ENCODE measurements at places on chromosomes 2 and 18.
A peak's percentile ranks its signal among the peaks of the same experiment; 100 is the strongest.

DNA sequence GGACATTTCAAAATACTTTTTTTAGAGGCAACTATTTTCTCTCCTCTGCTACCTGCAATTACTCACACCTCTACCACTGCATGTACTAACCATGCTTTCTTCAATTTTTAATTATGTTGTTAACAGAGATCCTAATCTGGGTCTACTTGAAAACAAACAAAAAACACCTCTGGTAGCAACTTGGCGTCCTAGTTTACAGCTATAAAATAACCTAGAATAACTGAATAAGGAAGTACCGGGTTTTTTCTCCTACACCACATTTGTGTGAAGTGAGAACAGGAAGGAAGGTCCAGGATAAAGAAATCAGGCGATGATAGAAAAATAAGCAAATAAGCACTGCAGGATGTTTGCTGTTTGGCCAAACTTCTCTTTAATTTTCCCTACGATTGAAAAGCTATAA, 633.5 kb downstream of the LRP1B start:
- DNase-seq: no peak

DNA sequence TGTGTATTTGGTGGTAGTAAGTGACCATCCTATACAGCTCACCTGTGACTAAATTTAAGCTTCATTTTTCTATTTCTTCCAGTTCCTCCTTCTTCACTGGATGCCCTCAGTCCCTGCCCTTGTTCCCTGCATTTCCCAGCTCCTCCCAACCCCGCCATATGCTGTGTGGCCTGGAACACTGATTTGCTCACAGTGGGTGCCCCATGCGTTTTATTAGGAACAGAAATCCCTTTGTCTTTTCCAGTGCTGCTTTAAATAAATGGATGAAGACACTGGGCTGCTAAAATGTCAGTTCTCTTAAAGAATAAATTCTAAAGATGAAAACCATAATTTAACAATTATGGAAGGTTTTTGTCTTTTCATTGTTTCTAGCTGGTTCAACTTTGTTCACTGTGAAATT, 477.3 kb downstream of the DCDC2C start:
- no peak for DNase-seq

DNA sequence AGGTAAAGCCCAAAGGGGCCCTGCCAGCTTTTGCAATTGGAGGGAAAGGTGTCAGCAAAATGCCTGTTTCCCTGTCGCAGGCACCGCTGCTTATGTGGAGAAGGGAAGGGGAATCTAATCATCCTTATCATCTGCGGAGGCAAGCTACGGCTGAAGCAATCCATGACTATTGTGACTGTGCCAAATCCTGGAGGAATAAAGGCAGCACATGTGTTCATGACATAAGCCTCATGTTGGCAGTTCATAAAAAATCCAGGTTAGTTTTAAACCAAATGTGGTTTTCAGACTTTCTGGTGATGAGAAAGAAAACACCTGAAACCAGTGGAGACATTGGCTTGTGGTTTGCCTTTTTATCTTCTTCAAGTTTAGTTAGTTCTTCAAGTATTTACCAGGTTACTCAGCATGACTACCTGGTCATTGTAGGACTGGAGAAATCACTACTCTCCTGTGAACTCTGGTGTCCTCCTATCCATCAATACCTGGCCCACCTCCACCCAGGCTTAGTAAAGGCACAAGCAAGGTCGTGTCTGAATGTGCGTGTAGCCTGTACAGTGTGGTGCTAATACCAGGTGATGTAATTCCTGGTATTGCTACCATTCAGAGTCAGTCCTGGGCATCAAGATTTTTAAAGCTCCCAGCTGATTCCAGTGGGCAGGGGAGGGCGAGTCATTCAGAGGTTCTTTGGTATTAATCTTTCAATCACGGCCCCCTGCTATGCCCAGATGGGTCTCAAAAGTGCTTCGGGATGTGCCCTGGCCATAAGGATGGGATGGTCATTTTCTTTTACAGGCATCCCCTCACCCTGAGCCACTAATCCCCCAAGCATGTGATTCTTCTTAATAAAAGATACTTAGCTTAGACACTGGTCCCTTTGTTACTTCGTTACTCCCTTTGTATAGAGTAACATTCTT, 96.8 kb downstream of the TGFA start:
- no peak for DNase-seq

- DNase-seq: peak; percentile 85
These were observed 129.6 kb downstream of the GALNT14 start for GRCh38 chr2:31008561-31009114.

- DNase-seq: no peak
These were observed 301.7 kb downstream of the PAX3 start for GRCh38 chr2:221997100-221997499.

- no peak for DNase-seq
These were observed 125.6 kb downstream of the PLB1 start for GRCh38 chr2:28621172-28622100.

GRCh38 chr18:2908166-2908945, 61.5 kb downstream of the EMILIN2 start:
- DNase-seq: no peak

- no peak for DNase-seq
These were observed 30.6 kb downstream of the ITSN2 start for GRCh38 chr2:24329700-24330099.

GRCh38 chr2:126776255-126776654, 120.3 kb downstream of the GYPC start:
- DNase-seq: no peak

DNA sequence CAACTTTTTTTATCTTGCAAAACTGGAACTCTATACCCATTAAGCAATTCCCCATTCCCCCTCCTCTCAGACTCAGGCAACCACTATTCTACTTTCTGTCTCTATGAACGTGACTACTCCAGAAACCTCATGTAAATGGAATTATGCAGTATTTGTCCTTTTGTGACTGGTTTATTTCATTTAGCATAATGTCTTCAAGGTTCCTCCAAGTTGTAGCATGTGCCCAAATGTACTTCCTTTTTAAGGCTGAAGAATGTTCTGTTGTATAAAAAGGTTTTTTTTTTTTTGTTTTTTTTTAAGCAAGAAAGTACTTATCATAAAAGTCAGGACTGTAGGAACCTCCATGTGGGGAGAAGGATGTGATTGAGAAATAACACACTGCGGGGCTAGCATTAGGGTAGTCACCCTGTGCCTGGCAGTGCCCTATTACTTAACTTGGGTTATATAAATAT, 262.9 kb upstream of the FBXO11 start:
- no peak for DNase-seq

- DNase-seq: no peak
These were observed 18.7 kb downstream of the IL36B start for GRCh38 chr2:113034016-113034415.

DNA sequence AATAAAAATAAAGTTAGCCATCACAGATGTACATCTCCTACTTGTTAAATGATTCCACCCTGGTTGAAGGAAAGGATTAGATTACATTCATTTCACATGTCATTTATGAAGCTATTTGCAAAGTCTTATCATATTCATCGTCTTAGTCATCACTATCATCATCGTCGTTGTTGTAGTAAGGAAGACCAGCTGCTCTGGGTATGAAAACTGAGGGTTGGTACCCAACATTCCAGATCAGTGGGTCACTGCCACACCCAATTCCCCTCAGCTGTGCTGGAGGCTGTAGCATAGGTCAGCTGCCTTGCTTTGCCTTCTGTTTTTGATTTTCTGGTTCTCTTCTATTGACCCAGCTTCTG, 20.9 kb upstream of the CCBE1 start:
- no peak for DNase-seq

GRCh38 chr2:34050413-34050812, 451.3 kb upstream of the FAM98A start:
- no peak for DNase-seq

- DNase-seq: no peak
These were observed 603.5 kb downstream of the XIRP2 start for GRCh38 chr2:167491788-167492187.

DNA sequence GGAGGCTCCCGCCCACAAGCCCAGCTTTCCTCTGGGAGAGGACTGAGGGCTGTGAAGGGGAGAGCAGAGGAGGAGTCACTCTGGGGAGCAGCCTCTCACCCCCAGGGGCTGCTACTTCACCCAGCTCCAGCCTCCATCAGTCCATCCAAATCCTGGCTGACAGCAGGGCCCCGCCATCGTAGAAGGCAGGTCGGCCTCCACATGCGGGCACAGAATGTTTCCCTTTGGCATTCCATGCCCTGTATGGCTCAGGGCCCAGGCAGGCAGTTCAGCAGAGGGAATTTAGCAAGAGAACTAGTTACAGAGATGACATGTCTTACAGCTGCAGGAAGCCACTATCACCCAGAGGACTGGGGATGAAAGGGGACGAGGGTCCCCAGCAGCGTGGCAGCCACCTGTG, 6.4 kb upstream of the ODC1 start:
- DNase-seq: no peak

GRCh38 chr2:37857575-37858399, 67.3 kb upstream of the RMDN2 start:
- DNase-seq: no peak

DNA sequence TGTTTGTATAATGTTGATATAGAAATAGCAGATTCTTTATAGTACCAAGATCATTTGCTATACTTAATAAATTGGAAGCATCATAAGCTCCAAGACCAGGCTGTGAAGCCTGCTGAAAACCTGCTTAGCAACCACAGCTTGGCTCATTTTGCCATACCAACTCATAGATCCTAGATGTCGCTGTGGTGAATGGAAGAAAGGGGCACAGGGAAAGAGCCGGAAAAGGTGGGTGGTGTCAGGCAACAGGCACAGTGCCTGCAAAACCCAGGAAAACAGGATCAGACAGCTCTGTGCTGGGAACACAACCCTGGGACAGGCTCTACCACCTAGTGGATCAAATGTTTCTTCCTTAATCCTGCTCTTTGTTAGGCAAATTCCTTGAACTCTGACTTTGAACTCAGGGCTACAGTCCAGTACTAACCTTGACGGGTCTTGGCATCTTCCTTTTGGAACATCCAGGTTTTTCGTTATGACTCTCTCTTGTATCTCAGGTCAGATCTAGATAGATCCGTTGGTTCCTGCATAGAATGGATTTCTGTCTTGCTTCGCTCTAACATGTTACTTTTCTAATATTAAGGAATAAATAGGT, 31.6 kb downstream of the TWSG1 start:
- DNase-seq: no peak

GRCh38 chr2:43944915-43945314, 50.9 kb downstream of the LRPPRC start:
- DNase-seq: no peak

DNA sequence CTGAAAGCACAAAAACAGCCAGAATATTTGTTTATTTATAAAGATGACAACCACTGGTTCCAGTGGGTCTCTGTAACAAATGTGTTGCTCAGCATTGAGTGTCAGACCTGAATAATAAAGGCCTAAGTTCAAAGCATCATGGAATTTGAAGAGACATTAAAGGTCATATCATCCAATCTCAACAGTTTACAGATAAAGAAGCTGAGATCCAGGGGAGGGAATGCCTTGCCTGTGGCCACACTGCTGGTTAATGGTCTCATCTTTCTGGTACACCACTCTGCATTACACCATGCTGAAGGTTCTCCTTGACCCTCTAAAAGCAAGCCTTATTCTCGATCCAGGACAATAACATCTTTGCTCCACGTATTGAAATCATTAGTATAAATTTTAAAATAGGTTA, 446.5 kb upstream of the ACVR2A start:
- DNase-seq: no peak

GRCh38 chr2:24919506-24920097, 435 bp downstream of the ADCY3 start:
- DNase-seq: no peak

GRCh38 chr2:52383541-52383940, 1351.6 kb upstream of the NRXN1 start:
- no peak for DNase-seq

DNA sequence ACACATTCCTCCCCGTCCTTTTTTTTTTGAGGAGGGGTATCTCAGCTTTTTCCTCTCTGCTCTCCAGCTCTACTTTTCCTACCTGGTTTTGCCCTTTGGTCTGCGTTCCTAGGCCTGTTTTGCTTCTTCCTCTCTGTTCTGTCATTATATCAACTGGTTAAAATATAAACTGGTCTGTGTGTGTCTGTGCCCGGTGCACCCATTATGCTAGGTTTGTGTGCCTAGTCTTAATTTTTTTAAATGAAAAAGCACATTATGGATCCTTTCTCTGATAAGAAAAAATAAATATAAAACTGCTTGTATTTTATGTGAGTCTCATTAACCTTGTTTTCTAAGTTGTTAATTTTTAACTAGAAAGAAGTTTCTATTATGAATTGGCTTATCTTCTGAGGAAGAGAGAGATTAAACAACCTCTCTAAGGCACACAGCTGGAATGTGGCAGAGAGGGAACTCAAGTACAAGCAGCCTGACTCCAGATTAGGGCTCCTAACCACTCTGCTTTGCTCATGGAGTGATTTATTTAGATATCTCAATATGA, 17.4 kb downstream of the SLC38A11 start:
- no peak for DNase-seq

- no peak for DNase-seq
These were observed 152.6 kb upstream of the FSHR start for GRCh38 chr2:49306925-49307324.

- DNase-seq: no peak
These were observed 84.7 kb downstream of the BCL2 start for GRCh38 chr18:63234841-63235240.

- DNase-seq: no peak
These were observed 167.1 kb upstream of the FOSL2 start for GRCh38 chr2:28225473-28226080.

DNA sequence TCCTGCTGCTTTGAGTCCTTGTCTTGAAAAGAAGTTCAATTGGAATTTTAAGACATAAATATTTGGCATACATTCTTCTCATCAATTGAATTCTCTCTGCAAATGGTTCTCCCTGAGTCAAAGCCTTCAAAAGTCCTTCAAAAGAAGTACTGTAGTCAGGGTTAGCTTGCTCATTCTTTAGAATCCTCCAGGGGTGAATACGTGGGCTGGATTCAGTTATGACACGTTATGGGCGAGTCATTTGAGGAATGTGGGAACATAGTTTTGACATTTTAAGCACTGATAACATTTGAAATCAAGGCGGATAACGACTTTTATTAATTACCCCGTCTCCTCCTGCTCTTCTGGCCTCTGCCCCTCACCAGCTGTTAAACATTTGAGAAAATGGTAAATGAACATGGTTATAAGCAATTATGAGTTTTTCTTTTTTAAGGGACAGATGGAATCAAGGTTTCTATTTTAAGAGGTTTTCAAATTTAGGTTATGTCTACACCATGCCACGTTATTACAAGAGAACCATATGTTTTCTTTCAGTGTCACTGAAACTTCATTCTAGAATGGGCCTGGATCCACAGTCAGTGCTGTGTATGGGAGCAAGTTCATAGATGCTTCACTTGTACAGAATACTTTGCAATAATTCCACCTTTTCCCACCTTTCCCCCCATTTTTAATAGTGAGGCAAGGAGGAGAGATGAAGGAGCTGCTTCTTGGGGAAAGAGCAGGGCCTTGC, 273.1 kb downstream of the TSN start:
- no peak for DNase-seq

DNA sequence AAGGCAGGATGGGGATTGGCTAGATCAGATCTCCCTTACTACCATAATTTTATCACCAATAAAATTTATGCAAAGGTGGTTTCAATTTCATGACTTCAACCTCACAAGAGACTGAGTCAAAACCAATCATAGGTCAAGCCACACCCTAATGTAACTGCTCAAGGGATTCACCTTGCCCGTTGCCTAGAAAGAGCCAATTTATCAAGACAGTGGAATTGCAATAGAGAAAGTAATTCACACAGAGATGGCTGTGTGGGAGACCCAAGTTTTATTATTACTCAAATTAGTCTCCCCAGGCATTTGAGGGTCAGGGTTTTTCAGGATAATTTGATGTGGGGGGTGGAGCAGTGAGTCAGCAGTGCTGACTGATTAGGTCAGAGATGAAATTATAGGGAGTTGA, 340.6 kb downstream of the RND3 start:
- no peak for DNase-seq

GRCh38 chr2:42863751-42864150, 71.4 kb upstream of the HAAO start:
- DNase-seq: no peak
